ENCODE measurements at places on chromosomes 1 and 21. TPM values are rescaled to one million over a fixed set of nuclear protein-coding genes. Genes with fewer than 3 reads are reported as not detected.

The BEND5 gene
- 0.21 TPM for total RNA-seq

The PCP4 gene
- total RNA-seq: not detected

The CD84 gene
- total RNA-seq: not detected

The MSH4 gene
- 1.1 TPM for total RNA-seq

The SELP gene
- total RNA-seq: not detected

The AMY1A gene
- not detected for total RNA-seq

The NRIP1 gene
- 105 TPM for total RNA-seq

Measured in nasal cavity respiratory epithelium epithelial cell of viscerocranial mucosa (primary cell).